Caco-2 (cell line): ENCODE measurements at places on chromosomes 2 and 18.

DNA sequence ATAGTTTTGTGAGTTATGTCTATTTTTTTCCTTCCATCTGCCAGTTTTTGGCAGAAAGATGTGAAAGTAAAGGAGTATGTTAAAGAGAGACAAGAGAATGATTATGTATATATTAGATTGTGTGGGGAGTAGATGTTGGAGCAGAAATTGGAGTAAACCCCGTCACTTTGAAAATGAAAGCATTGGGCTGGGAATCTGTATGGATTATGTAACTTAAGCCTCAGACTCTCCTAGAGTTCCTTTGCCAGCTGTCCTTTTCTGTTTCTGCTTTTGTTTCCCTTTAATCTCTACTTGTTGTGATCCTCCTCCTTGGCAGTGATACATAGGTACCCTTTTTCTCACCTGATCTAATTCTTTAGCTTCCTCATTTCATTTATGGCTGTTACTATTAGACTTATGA, 19.2 kb downstream of the CCDC138 start:
- no peak for DNase-seq

DNA sequence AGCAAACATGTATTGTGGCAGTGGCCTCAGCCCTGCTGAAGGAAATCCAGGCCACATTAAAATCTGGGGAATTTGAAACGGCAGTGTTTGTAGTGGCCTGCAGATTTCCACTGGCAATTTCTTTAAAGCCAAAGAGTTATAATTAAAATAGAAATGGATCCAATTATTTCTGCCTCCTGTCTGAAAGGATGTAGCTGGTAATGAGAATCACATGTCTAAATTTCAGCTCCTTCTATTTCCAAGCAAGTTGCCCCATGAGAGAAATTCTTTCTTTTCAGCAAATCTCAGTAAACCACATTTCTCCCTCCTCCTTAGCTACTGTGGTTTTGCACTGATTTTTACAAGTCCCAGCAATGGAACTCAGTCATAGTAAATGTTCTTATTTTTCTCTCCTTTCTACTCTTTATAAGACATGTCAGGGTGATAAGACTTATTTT, 55.4 kb upstream of the ZNF396 start:
- no peak for DNase-seq

DNA sequence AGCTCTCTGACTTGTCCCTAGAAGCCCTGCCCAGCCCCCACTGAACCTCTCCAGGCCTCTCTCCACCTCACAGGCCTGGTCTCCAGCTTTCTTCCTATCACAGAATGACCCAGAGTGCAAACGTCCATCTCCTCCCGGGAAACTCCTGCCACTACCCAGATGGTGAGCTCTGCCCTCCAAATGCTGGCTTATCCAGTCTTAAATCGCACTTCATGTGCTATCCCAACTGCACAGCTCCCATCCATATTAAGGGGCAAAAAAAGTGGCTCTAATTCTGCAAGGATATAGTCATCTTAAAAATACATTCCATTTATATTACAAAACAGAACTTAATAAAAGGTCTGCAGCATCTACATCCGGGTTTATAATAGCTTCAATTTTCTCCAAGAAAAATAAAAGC, 70.8 kb upstream of the CDC42EP3 start:
- DNase-seq: no peak

- no peak for DNase-seq
Measured at GRCh38 chr18:5197461-5197860, 404 bp upstream of the AKAIN1 start.

GRCh38 chr2:176826984-176827668, 385.5 kb upstream of the HNRNPA3 start:
- no peak for DNase-seq

DNA sequence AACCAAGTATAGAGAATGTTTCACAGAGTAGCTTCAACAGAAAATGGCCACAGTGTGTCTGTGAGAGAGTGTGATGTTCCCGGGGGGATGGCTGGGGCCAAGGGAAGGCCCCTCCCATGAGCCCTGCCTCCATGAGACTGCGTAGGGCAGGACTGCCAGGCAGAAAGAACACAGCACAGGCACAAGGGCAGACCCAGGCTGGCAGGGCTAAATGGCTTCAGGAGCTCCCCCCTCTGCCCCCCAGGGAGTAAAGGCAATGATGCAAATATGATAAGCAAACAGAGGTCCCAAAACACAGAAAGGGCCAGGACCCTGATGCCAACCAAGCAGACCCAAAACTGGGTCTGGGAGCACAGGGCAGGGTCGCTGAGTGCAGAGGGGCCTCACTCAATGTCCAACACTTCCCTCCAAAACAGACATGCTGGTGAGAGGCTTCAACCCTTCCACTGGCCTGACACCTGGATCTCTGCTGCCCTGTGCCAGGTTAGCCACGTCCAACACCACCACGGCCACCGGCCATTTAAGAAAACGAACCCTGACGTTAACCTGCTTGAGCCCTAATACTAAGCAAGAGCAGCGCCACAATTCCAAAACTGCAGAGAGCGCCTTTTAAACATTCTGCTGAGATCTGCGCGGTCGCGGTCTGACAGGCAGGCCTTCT, 90.3 kb downstream of the HDAC4 start:
- no peak for DNase-seq

DNA sequence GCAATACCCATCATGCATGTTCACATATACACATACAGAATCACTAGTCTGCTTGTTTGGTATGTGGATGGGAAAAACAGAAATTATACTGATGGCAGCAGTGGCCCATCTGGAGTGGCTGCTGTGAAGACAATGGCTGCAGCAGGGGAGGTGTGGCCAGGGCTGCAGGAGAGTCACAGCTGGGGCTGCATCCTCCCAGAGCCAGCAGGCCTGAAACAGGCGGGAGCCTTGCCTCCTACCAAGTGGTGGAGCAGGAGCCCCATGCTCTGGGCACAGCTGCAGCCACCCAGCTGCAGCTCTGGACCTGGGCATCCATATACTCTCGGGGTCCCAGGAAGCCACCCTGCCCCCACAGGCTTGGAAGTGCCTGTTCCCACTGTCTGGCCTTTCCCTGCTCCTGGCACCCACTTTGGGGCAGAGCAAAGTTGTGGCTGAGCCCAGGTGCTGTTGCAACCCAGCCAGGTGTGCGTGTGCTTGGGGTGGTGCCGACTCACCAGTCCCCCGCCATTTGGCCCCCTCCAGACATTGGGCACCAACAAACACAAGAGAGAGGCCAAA, 136.6 kb downstream of the SPAG16 start:
- no peak for DNase-seq

- no peak for DNase-seq
Measured at GRCh38 chr18:25726298-25726697, 364.1 kb downstream of the SS18 start.

GRCh38 chr18:49640741-49641140, 78.9 kb downstream of the LIPG start:
- DNase-seq: no peak

- DNase-seq: no peak
Measured at GRCh38 chr2:105052773-105053172, 14.9 kb downstream of the MRPS9 start.

DNA sequence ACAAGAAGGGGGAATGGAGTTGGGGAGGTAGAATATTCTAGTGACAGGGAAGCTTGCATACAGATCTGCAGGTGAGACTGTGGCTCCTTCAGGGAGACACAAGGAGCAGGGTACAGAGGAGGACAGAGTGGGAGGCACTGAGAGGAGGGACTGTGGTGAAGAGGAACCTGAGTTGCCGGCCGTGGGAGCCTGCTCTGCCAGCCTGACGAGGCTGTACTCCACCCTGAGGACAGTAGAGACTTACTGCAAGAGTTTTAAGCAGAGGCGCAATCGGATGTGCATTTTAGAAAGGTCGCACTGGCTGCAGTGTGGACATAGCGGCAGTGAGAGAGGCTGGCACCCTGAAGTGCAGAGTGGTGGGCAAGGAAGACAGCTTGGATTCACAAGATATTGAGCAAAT, 185.8 kb downstream of the GFPT1 start:
- no peak for DNase-seq

- no peak for DNase-seq
Measured at GRCh38 chr2:241324775-241325174, 9.1 kb downstream of the SEPTIN2 start.

- no peak for DNase-seq
Measured at GRCh38 chr2:6854416-6854815, 11.3 kb downstream of the CMPK2 start.

- no peak for DNase-seq
Measured at GRCh38 chr2:58447586-58447985, 206.5 kb upstream of the FANCL start.
